A549 treated with CpdA at 1 μM for 4 hours (cell line): ENCODE measurements at places on chromosomes 7 and 10. TPM values are rescaled to one million over a fixed set of nuclear protein-coding genes. Genes with fewer than 3 reads are reported as not detected.

ANLN gene
- total RNA-seq: 54.3 to 88.4 TPM (median 62.2 TPM) in 5 replicates

HACD1 gene
- 36.3 to 63.0 TPM (median 57.3 TPM) in 5 replicates for total RNA-seq

TSPAN33 gene
- 5.8 to 7.2 TPM (median 6.5 TPM) in 5 replicates for total RNA-seq

SUGCT gene
- 0.89 to 1.5 TPM (median 1.4 TPM) in 5 replicates for total RNA-seq

PHF14 gene
- total RNA-seq: 20.9 to 24.1 TPM (median 22.3 TPM) in 5 replicates

VSTM4 gene
- 0.34 to 0.54 TPM (median 0.39 TPM) in 5 replicates for total RNA-seq

SLC26A3 gene
- not detected in 5 replicates for total RNA-seq

ZWINT gene
- total RNA-seq: 80.9 to 104 TPM (median 90.9 TPM) in 5 replicates

FGFBP3 gene
- total RNA-seq: 1.6 to 2.7 TPM (median 2.4 TPM) in 5 replicates
